ENCODE measurements at places on chromosomes 5 and 9.

GRCh38 chr5:137218471-137218870 is 280.7 kb downstream of the SPOCK1 start:
- no peak for DNase-seq

DNA sequence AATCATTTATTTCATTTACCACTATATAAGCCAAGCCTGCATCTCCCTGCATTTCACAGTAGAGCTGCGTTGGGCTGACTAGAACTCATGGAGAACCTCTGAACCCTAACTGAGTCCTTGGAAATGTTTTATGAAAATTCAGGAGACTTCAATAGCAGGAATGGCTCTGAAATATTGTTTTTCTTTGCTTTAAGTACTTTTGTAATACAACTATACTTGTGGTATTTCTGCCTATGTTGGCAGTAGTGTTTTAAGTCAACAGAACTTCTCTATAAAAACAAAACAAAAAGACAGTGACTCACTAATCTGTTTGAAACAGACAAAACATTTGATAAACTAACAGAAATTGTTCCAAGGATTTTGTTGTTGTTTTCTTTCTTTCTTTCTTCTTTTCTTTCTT is 489.2 kb upstream of the MEF2C start:
- DNase-seq, result no peak

- DNase-seq, result no peak
Observed at GRCh38 chr5:142697356-142698255, 11.7 kb upstream of the FGF1 start.

DNA sequence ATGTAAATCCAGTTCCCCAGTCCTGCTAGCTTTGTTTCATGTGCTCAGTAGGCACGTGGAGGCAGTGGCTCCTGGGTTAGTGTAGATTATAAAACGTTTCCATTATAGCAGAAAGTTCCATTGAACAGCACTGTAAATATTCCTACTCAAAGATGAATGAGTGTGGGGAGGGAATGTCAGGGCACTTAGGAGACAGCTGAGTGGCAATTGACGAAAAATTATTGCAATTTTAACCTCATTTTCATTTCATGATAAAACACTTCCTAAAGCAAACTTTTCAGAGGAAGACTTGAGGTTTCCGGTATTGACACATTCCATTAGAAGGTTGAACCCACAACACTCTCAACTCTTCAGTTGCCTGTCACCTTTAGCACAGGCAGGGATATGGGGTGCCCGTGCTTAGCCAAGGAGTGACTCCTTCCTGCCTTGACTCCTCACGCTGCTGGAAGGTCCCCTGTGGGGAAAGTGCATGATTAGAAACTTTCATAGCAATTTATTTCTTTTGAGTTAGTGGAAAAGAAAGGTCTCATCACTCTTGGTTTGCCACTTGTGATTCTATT is 41.2 kb downstream of the SLC46A2 start:
- DNase-seq, result no peak

DNA sequence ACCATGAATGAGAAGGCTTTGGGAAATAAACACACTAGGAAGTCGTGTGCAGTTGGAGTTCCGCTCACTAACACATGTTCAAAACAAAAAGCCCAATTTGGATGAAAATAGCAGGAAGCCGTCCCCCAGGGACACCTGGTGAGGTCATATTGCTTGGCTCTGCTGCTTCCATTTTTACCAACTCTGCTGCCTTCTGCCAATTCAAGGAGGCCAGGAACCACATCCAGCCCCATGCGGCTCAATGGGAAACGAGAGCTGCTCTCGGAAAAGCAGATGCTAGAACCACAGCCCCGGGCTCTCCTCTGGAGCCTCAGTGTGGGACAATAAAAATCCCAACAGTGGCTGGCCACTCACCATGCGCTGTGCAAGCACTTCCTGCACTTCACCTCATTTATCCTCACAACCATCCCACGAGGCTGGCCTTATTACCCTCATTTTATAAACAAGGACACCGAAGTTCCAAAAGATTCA is 13.4 kb downstream of the ADAM19 start:
- DNase-seq, result no peak

DNA sequence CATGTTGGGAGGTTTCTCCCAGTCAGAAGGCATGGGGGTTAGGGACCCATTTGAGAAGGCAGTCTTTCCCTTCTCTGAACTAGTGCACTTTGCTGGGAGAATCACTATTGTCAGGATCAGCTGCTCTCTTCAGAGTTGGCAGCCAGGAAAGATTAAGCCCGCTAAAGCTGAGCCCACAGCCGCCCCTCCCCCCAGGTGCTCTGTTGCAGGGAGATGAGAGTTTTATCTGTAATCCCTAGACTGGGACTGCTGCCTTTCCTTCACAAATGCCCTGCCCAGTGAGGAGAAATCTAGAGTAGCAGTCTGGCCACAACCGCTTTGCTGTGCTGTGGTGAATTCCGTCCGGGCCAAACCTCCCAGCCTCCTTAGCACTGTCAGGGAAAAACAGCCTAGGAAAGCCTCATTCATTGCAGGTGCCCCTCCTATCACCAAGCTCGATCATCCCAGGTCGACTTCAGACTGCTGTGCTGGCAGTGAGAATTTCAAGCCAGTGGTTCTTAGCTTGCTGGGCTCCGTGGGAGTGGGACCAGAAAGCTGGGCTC is 69.8 kb downstream of the CNTLN start:
- DNase-seq, result no peak

GRCh38 chr5:79120221-79120620 is 8.6 kb downstream of the BHMT start:
- no peak for DNase-seq

GRCh38 chr9:37751186-37751585 is 2.4 kb upstream of the TRMT10B start:
- no peak for DNase-seq

DNA sequence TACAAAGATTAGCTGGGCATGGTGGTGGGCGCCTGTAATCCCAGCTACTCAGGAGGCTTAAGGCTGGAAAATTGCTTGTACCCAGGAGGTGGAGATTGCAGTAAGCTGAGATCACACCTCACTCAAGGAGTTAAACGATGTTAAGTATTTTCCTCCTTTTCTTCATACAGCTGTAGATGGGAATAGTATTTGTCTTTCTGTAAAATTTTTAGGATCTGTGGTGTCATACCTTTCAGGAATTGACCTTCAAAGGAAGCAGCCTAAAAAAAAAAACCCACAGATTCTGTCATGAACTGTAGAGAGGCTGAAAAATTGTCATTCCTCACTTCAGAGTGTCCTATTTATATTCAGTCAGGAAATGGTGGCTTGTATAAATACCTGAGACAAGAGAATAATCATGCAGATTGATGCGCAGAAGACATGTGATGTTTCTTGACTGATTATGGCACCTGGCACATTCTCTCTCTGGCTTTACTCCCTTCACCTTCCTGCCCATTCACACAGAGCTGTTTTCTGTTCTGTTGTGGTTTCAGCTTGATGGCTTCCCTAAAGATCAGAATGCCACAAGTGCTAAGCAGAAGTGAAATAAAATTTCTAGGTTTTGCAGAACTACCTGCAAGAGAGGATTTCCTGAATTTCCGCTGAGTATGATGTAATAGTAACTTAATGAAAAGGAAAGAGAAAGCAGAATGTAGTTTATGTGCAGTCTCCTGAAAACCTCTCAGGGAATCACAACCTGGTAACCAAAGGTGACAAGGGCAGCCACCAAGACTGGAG is 3.8 kb downstream of the IFNA1 start:
- no peak for DNase-seq

DNA sequence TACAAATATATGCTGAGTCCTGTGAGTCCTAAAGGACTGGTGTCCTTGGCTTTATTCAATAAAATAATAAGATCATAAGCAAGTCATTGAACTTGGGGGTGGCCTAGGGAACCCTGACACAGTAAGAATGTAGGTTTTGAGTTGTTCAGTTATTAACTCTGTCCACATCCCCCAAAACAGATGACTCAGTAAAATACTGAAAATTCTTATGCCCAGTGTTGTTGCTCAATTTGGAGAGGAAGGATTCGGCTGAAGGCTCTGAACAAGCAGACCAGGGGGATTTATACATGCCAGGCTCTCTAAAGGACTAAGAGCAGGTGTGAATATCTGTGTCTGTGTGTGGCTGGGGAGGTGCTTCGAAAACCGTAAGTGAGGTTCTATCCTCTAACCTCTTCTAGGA is 173.7 kb downstream of the RMI1 start:
- no peak for DNase-seq

Measured in cortex of kidney (tissue), 1 donor.